DMS 273 treated with DMSO at 0.1 percent for 48 hours (cell line): ENCODE measurements at places on chromosomes 4 and X.

GRCh38 chrX:48083212-48083611 is 11.8 kb upstream of the ZNF630 start:
- peak; percentile 7 for DNase-seq

DNA sequence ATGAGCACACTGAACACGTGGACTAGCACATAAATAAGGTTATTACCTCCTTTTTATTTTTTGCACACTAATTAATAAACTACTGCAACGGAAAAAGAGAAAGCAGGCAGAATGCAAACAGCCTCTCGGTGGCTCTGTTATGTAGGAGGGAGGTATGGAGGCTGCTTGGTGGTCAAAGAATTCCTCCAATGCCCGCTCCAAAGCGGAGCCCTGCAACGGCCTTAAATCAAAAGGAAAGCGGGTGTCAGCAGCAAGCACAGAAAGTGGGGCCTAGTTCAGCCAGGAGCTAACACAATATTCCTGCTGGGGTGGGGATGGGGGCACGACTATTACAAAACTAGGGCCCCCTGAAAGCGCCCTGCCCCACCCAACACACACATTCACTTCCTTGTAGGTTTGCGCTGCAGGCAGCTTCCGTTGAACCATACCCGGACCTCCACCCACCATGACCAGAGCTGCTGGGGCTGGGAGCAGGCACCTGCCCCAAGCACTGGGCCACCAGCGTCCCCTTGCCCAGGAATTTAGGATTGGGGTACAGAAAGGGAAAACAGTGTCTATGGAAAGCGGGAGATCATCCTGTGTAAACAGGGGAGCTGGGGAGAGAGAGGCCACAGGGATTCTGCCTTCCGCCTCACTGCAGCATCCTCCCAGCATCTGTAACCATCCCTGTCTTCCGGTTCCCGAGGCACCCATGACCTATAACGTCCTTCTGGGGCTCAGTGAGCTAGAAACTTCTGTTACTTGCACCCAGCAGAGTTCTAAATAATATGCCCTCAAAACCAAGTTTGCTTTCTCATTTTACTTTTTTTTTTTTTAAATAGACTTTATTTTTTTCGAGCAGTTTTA is 57.1 kb upstream of the DDX3X start:
- no peak for DNase-seq

- DNase-seq, result no peak
Observed at GRCh38 chrX:152658302-152658701, 20.6 kb downstream of the GABRQ start.

DNA sequence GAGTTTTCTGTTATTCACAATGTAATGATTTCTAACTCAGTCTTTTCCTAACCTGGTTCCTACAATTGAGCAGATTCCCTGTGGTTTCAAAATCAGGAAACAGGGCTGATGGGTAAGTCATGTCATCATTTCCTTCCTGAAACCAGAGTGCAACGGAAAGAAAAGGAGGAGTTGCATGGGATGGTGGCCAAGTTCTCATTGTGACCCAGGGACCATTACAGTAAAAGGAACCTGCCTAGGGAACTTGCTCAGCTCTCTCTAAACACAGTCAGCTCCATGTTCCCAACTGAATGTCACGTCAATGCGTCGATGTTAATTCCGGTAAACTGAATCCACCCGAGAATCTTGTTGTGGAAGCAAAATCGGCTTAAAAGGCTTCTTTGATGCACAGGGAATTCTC is 51.2 kb downstream of the LGI2 start:
- no peak for DNase-seq

GRCh38 chrX:11100281-11101035 is 10.7 kb upstream of the HCCS start:
- DNase-seq, result peak; percentile 20

DNA sequence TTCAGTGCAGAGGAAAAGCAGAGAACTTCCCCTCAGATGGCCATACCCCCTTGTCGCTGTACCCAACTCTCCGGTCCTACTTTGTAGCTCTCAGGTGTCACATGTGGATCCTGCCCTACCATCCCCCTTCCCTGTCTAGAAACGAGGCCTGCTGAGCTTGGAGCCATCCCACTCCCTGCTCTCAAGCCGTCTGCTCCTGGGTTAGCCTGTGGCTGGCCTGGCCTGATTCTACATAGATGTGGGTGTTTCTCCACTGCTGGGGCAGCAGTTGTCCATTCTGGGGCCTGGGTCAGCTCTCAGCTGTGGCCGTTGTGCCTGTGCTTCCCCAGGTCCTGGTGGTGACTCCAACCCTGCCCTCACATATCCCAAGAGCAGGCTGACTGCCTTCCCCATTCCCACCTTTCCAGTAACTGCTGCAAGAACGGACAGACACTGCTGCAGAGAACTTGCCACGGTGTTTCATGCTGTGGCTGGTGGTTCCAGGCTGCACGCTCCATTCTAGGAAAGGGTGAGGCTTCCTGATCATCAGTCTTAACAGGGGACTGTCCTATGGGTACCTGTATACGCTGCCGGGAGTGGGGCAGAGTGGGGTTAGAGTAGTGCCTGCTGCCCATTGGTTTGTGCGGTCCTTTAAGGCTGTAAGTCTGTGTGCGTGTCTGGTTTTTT is 3.6 kb downstream of the IL9R start:
- DNase-seq, result no peak

- no peak for DNase-seq
Observed at GRCh38 chrX:71292669-71293365, 8.7 kb upstream of the ITGB1BP2 start.

- no peak for DNase-seq
Observed at GRCh38 chr4:113636438-113636818, 125.1 kb downstream of the CAMK2D start.

DNA sequence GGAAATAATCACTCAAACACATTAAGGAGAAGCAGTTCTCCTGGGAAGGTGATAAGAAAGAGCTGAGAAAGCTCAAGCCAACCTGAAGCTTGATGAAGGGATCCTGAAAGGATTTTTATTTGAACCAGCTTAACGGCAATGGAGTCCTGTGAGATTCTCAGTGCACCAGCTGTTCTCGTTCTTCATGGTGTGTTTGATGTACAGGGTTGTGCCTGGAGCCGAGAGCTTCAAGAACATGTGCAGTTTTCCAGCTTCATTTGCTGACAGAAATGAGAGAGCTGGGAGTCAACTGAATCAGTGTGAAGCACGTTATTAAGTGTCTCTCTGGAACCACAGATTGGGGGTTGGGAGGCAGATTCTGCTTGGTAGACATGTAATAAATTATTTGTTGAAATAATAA is 115.7 kb downstream of the ANKRD50 start:
- no peak for DNase-seq

DNA sequence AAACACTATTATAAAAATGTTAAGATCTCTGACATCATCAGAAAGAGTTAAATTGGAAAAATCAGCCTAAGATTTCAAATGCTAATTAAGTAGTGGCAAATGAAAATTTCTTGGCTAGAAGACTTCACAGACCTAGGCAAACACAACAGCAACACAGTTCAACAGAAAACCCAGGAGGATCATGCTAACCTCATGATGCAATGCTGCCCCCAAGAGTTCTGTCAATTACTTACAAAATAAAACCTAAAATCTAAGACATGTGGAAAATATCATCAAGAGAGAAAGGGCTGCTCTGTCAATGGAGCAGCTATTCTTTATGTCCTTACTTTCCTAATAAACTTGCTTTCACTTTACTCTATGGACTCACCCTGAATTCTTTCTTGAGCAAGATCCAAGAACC is 21.0 kb downstream of the S100G start:
- DNase-seq, result peak; percentile 21

DNA sequence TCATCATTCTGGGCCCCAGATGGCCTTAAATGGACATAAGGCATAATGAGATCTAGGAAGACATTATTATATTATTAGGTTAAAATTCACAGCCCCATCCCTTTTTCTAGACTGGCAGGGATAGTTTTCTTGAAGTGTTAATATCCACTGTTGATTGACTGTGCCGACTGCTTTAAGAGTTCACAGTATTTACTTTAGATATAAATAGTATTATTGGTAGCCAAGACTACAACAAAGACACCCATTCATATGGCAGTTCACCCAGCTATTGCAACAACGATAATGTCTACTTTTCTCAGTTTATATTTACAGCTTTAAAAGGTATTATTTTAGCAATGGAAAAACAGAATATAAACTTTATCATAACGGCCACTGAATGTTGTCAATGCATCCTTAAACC is 922.2 kb upstream of the POU3F4 start:
- DNase-seq, result no peak

DNA sequence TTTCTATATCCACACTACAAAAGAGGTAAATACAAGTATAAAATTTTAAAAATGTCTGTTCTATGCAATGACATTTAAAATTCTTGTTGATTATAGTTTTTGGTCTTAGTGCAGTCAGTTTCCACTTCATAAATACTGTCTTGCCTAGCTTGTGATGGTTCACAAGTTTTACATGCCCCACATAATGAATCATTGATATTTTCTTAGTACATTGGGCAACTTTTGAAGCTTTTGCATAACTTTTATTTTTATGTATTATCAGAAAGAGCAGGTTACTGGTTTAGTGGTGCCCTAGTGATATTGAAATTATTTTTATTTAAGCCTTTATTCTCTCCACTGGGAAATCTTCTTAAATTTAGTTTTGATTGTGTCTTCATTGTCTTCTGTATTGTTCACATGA is 388.0 kb downstream of the CCSER1 start:
- DNase-seq, result no peak

- no peak for DNase-seq
Observed at GRCh38 chrX:12052109-12052508, 86.2 kb upstream of the FRMPD4 start.

DNA sequence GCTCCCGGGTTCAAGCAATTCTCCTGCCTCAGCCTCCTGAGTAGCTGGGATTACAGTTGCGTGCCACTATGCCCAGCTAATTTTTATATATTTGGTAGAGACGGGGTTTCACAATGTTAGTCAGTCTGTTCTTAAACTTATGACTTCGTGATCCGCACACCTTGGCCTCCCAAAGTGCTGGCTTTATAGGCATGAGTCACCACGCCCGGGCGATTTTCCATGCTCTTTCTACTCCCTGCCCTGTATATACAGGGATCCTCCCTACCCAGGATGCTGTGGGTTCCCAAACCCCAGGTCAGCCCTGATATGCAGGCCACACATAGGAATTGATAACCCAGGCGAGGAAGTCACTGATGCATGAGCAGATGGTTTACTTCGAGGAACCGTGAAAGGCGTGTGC is 31.4 kb downstream of the SSX5 start:
- DNase-seq, result no peak

- no peak for DNase-seq
Observed at GRCh38 chr4:26039639-26040359, 125.8 kb downstream of the SMIM20 start.

- no peak for DNase-seq
Observed at GRCh38 chr4:163810755-163811154, 316.3 kb downstream of the TMA16 start.

- no peak for DNase-seq
Observed at GRCh38 chr4:186570193-186570996, 15.0 kb upstream of the MTNR1A start.

DNA sequence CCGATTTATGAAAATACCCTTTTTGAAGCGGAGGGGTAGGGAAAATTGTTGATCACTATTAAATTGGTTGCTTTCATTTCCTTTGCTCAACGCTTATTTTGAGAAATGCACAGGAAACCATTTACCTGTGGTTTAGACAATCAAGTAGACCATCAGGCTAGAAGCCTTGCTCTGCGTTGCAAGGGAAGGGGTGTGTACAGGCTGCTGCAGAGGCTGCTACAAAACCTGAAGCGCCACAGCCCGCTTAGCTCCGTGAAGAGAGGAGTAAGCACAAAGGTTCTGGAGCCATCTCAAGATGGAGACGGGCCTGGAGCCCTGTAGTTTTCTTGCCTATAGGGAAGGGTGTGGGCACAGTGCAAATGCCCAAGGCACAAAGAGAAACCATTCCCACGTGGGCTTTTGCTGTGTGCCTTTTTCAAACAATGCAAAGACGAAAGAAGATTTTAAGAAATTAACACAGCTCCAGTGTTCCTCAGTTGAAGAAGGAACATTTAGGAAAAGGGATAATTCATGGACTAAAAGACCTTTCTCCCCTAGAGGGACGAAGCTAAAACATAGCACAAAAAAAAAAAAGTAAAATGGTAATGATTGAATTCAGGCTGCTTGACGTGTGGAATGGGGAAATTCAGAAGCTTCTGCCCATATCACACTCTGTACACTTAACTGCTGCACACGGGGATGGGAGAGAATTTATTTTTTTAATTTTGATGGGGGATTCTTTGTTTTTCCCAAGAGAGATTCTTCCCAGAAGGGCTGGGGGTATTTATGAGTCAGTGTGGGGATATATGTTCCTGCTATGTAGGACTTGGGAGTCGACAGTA is 3.5 kb downstream of the TMSB4X start:
- DNase-seq, result no peak

DNA sequence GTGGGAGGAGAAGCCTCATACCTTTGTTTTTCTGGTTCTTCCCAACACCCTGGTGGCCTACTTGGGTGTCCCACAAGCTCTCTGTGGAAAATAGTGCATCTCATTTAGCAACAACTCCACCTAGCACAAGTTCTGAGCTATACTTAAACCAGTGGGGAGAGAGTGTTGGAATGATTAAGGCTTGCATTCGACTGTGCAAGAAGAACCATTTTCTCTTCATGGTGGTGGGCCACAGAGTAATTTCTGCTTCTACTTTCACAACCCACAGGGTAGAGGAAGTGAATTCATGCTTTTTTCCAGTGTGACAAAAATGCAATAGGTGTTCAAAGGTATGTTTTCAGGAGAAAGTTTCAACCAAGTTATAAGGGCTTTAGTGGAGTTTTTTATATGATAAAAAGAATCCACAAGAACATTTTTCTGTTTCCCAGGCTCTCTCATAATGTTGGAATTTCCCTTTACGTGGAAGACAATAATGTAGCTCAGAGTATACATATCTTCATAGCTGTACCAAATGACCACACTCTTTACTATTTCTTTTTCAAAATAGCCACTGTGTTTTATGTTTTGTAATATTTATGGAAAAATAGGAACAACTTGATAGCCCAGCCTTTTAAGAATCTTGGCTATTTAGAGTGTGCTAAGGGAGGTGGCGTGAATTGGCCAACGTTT is 80.3 kb upstream of the HHIP start:
- DNase-seq, result no peak

GRCh38 chrX:13373431-13374187 is 53.8 kb upstream of the ATXN3L start:
- DNase-seq, result no peak

- no peak for DNase-seq
Observed at GRCh38 chr4:76607846-76608245, 172.8 kb downstream of the SHROOM3 start.

DNA sequence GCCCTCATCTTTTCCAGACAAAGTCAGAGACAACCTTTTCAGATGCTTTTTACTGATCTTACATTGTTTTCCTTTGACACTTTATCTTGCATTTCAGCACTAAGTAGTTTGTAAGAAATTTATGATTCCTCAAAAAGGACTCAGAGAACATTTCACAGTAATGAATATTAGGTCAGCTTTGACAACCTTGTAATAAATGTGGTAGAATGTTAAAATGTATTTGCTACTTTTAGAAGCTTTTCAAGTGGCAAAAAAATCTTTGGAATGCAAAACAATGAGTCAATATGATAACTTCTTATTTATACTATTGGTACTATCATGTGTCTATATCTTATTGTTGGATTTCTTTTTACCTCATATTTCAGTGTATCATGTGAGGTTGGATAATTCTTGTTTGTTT is 146.2 kb upstream of the FAT4 start:
- no peak for DNase-seq

- DNase-seq, result no peak
Observed at GRCh38 chrX:110284159-110284558, 33.7 kb downstream of the AMMECR1 start.

GRCh38 chrX:154351183-154352011 is 23.0 kb downstream of the FLNA start:
- no peak for DNase-seq
